ENCODE measurements at places on chromosomes 1 and 21. TPM values are rescaled to one million over a fixed set of nuclear protein-coding genes. Genes with fewer than 3 reads are reported as not detected.

Gene SH3GLB1
- 97.4 TPM for total RNA-seq

Gene PLA2G4A
- total RNA-seq, result 11.1 TPM

Gene SLC9C2
- total RNA-seq, result not detected

Gene ECM1
- total RNA-seq, result 2.1 TPM

Gene IL10
- not detected for total RNA-seq

Gene MYBPHL
- 0.55 TPM for total RNA-seq

Gene NCMAP
- total RNA-seq, result 2.1 TPM

Gene KCNJ9
- 4.1 TPM for total RNA-seq

Gene SLC27A3
- total RNA-seq, result 16.4 TPM

Gene RNU1-1
- total RNA-seq, result under 0.01 TPM

Gene RIMKLA
- 8.2 TPM for total RNA-seq

Gene CRB1
- 184 TPM for total RNA-seq

Gene S100A9
- total RNA-seq, result 197 TPM

Gene PPIAL4G
- not detected for total RNA-seq

Gene EXO1
- total RNA-seq, result 4.3 TPM

Gene TINAGL1
- total RNA-seq, result 68.1 TPM

Gene BRDT
- not detected for total RNA-seq

Gene PBX1
- 141 TPM for total RNA-seq

Gene APH1A
- 68.5 TPM for total RNA-seq

Gene CHIT1
- total RNA-seq, result not detected
